ENCODE measurements at places on chromosomes 3 and 15.

DNA sequence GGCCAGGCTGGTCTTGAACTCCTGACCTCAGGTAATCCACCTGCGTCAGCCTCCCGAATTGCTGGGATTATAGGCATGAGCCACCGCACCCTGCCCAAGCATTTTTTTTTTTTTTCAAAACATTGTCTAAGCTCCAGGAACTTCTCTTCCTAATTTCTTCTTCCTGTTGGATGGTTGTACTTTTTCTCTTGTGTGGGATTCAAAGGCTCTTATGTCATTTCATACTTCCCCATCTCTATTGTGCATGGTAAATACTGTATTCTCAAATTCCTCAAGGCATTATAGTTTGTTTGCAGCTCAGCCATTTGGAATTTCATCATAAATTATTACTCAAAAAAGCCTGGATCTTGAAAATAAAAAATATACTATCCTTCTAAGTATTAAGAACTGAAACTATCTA is 199.1 kb upstream of the GADL1 start:
- no peak for DNase-seq

GRCh38 chr3:105254154-105254553 is 112.6 kb upstream of the ALCAM start:
- DNase-seq: no peak

- no peak for DNase-seq
Observed at GRCh38 chr15:52134502-52135144, 22.0 kb upstream of the BCL2L10 start.

DNA sequence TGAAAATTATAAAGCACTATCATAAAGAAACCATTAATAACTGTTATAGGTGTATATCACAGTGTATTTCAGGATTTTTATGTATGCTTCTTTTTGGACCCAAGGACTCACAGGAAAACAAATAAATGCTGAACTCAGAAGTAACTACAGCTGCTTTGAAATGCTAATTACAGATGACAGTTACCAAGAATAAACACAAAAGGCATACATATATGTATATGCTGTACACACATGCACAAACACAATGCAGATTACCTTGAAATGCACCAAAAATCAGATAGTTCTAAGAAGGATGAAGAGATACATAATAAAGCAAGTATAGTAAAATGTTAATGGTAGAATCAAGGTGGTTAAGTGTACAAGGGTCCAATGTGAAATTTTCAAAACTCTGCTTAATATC is 52.2 kb downstream of the ZNF280D start:
- no peak for DNase-seq

DNA sequence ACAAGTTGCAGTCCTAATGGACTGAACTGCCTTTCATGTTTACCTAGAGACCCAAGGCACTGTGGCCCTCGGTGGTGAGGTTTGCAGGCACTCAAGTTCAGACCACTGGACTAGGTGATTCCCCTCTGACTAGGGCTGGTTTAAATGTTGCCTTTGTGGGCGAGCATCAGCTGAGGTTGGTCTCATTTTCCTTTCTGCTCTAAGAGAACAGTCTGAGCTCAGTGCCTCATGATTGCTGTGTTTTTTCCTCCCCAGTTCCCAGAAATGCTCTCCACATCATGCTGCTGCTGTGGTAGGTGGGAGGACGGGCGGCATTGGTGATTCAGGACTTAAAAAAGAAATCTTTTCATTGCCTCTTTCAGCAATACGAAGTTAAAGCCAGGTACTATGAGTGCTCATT is 237.2 kb downstream of the MBNL1 start:
- no peak for DNase-seq

DNA sequence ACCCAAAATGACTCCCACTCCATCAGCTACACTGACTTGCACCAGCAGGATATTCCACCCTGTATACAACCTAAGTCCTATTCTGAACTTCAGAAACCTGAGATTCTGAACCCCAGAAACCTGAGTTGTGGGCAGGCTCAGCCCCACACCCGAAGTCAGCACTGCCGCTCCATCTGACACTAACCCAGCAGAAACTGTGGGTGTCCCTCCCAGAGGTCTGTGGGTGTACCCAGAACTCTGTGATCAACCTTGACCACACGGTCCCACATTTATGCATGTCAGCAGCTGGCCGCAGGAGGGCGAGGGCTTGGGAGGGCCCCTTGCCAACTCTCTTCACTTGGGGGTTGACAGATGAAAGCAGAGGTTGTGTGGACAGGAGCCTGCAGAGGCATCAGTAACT is 9.3 kb downstream of the OXTR start:
- DNase-seq: no peak

DNA sequence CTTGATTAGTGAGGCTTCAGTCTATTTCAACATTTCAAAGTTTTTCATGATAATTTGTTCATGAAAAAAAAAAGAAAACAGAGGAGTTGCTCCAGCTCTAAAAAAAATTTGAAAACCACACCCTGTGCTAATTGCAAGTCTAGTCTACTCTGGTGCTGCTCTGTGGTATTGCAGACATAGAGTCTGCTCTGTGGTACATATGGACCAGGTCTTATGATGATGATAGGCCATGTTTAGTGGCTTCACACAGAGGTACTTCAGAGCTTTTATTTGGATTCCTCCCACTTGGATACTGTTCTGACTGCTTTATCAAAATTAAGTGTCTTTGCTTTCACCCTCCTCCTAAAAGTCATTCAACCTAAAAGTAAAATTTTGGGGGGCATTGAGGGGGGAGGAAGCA is 160.8 kb downstream of the ALCAM start:
- no peak for DNase-seq

DNA sequence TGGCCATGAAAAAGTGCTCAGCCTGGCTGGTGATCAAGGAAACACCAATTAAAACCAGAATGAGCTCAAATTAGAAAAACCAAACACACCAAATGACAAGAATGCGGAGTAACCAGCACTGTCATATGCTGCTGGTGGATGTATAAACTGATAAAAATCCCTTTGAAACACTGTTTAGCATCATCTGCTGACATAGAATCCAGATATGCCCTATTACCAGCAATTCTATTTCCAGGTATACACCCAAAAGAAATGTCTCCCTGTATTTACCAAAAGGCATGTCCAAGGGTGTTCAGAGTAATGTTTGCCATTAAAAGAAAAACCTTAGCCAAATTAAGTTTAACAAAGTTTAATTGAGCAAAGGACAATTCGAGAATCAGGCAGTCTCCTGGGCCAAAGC is 138.6 kb downstream of the FMN1 start:
- no peak for DNase-seq

DNA sequence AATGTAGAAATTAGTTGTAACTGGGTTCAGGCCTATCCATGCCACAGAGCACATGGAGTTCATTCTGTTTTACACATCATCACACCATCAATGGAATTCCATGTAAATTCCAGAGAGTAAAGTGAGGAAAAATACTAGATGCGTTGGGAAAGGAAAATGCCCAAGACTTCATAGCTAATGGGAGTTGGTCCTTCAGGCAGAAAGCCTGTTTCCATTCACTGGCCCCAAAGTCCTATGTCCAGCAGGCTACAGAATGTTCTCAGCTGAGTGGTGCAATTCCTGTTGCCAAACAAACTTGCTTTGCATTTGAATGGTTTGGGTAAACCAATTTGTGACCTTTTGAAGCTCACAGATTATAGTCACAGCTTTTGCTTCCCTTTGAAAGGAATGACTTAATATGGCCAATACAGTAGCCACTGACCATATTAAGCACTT is 164.6 kb upstream of the PFN2 start:
- DNase-seq: no peak

DNA sequence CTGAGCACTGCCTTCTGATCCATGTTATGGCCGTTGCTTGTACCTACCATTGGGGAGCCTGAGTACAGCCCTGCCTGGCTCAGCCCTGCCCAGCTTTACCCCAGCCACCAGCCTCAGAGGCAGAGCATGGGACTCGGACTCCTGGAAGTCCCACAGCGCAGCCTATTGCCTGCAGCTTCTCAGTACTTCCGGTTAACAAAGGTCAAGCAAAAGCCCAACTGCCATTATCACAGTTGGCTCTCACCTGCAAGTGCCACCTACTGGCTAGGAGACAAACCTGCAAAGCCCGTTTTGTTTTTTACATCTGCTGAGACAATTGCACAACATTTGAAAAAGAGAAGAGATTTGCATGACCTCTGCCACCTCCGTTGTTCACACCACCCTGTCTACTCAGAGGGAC is 1081.7 kb downstream of the NAALADL2 start:
- DNase-seq: no peak

- peak; percentile 51 for DNase-seq
Observed at GRCh38 chr3:194203482-194204041, 67.6 kb downstream of the HES1 start.

GRCh38 chr3:105349684-105350387 is 16.9 kb upstream of the ALCAM start:
- DNase-seq: no peak

- DNase-seq: no peak
Observed at GRCh38 chr3:151347432-151347831, 18.1 kb upstream of the P2RY13 start.

DNA sequence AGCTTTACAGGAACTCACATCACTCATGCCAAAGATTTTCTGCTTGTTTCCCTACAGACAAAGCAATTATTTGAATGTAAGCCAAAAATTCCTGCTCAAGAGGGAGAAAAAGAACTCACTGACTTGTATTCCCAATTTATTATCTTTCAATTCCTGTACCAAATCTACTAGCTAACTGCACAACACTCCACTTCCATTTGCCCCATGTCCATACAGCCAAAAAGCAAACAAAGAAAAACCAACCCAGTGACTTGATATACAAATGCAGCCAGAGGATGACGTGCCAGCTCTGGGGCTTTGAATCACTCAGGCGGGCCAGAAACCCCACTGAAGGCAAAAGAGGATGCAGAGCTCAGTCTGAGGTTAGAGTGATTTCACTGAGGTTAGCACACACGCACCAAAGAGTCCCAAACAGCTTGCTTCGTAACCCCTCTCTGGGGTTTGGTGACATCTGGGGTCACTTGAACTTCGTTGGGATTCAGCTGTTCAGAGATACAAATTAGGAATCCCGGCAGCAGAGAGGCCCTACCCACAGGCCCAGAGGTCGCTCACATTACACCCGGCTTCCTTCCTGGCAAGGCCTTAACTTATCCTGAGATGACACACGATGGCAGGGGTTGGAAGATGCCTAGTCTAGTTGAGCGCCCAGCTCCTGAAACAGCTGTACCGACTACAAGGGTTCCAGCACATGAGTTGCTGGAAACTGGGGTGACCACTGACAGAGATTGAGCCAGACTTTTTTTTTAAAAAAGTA is 1.6 kb downstream of the RFTN1 start:
- peak; percentile 93 for DNase-seq

- DNase-seq: no peak
Observed at GRCh38 chr3:100496711-100497261, 4.4 kb downstream of the TMEM45A start.

GRCh38 chr3:110070161-110070916 is 733.0 kb upstream of the DPPA4 start:
- no peak for DNase-seq

DNA sequence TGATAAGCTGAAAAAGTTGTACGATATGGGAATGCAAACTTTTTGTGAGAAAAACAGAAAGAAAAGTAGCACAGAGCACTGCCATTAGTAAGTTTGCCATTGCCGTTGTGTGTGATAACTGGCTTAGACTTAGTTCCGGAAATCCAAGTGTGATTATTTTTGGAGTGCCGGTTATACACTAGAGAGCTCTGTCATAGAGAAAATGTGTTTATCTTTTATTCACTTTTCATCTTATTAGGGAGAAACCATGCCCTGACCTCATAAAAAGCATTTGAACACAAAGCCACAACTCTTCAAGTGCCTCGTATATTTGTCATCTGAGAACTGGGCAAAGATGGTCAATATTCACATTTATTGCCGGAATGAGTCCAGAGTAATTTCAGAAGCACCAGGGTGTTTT is 36.1 kb downstream of the CTDSPL start:
- DNase-seq: no peak

DNA sequence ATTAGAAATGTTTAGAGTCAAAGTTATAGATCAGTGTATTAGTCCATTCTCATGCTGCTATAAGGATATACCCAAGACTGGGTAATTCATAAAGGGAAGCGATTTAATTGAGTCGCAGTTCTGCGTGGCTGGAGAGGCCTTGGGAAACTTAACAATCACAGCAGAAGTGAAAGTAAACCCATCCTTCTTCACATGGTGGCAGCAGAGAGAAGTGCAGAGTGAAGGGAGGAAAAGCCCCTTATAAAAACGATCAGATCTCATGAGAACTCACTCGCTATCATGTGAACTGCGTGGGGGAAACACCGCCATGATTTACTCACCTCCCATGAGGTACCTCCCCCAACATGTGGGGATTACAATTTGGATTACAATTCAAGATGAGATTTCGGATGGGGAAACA is 871.5 kb downstream of the DIPK2A start:
- DNase-seq: no peak
